ENCODE measurements at places on chromosomes 5 and 9. TPM values are rescaled to one million over a fixed set of nuclear protein-coding genes. Genes with fewer than 3 reads are reported as not detected.

DNA sequence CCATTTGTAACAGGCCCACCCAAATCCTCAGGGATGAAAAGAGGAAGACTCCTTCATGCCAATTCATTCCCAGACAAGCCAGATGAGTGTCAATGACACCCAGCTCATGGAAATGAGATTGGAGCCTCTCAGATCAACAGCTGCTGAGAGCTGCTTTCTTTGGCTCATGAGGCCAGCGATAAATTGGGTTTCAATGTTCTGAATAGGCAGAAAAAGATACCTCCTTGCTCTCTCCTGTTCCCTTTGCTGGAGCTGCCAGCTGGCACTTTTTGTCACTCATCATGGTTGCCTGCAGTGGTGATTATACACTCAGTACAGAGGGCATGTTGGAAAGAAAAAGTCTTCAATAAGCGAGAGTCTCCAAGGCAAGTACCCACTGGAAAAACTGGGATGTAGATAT lies 47.1 kb downstream of the SH3RF2 start:
- DNase-seq = no peak

DNA sequence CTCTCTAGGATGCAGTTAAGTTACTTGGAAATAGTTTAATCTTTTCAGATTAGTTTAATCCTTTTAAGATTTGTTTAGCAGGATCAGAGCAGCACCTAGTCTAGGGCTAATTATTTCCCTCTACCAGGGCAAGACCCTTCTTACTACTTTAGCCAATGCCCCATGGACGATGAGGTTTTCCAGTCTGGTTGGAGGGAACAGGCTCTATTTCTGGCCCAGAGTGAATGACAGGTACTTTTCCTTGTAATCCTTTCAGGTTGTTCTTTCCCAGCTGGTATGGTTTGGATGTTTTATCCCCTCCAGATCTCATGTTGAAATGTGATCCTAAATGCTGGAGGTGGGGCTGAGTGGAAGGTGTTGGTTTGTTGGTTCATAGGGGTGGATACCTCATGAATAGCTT lies 27.2 kb downstream of the PTTG1 start:
- no peak for DNase-seq

- DNase-seq = no peak
Measured at GRCh38 chr9:14106699-14107098, 207.2 kb downstream of the NFIB start.

- DNase-seq = no peak
Measured at GRCh38 chr9:129330711-129331492, 152.8 kb upstream of the IER5L start.

DNA sequence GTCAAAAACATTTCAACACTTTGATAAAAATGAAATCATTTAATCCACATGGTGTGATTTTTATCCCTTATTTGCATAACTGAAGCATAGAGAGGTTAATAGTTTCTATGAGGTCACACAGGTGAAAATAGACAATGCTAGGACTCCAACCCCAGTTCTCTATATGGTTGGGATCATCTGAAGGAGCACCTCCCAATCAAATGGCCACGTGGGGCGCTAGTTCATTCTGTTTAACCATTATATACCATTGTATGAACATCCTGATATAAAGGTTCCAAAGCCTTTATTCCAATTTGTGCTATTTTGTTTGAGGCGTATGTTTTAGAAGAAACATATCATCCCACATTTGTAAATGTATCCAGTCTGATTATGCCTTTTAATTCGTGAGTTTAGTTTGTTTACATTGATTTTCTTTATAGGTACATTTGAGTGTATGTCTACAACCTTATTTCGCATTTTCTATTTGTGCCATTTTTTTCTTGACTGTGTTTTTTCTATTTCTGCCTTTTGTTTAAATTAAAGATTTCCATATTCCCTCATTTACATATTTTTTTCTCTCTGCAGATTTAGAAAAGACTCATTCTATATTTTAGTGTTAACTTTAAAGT lies 1092.0 kb downstream of the MAT2B start:
- DNase-seq = no peak

- DNase-seq = no peak
Measured at GRCh38 chr9:128409450-128409849, 11.2 kb upstream of the CERCAM start.

- no peak for DNase-seq
Measured at GRCh38 chr5:169895926-169896325, 84.4 kb downstream of the INSYN2B start.

GRCh38 chr5:53424686-53425615 lies 55.5 kb upstream of the FST start:
- DNase-seq = no peak

DNA sequence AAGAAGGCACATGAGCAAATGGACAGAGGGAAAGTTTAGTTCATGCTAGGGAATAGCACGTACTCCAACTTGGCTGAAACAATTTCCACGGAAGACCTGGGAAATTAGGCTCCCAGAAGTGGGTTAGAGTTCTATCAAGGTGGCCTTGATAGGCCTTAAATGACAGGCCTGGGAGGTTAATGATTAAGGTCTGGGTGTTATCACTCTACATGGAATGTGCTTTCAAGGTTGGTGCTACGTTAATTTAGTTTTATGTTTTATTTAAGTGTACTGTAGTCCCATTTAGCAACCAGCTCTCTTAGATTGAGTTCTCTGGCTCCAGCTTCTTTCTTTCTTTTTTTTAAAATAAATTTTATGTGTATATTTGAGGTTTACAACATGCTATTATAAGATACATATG lies 121.4 kb upstream of the MEF2C start:
- DNase-seq = no peak

DNA sequence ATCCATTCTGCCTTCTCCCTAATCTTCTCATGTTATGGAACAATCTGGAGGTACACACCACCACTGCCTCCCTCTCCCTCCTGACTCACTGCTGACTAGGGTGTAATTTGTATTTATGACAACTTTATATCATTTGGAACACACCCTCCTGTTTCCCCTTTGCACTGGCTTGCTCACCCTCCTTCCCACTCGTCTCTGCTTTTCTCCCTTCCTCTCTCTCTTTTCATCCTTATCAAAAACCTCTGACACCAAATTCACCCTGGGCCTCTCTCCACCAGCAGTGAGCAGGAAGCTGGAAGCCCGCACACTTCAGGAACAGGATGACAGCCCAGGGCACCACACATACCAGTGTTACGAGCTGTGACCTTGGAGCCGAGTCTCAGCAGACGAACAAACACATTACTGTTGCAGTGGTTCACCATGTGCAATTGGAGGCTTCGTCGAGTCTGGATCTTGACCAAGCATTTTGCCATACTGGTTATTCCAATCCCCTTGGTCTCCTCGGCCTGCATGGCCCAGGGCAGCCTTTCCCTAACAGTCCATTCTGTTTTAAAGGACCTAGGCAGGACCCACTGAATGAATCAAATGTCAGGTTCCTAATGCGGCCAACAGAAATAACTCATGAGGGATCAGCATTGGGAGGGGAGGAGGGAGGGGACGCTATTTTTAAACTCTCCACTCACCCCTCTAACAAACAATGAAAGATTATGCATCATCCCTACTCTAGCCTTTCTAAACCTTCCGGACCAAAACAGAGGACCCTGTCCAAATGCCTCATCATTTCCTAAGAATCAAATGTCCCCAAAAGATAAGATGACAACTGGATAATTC lies 203.9 kb upstream of the RASEF start:
- no peak for DNase-seq

DNA sequence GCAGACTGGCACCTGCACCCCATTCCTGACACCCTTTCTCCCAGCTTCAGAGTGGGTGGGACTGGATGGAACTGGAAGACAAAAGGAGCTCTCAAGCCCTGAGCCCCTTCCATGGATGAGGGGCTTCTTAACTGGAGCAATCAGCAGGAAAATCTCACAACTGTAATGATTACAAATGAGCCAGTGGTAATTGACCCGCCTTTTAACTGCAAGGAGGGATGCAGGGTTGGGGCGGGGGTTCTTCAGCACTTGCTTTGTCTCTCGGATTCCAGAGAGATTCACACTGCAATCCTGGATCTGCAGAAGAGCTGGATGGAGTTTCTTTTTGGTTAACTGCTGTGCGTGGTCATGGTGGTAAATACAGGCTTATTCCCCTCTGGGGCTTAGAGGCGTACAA lies 160.1 kb upstream of the SHB start:
- DNase-seq = no peak

GRCh38 chr5:150044712-150045111 lies 41.6 kb downstream of the CSF1R start:
- DNase-seq = no peak

- no peak for DNase-seq
Measured at GRCh38 chr5:108639366-108639765, 108.3 kb upstream of the FER start.

DNA sequence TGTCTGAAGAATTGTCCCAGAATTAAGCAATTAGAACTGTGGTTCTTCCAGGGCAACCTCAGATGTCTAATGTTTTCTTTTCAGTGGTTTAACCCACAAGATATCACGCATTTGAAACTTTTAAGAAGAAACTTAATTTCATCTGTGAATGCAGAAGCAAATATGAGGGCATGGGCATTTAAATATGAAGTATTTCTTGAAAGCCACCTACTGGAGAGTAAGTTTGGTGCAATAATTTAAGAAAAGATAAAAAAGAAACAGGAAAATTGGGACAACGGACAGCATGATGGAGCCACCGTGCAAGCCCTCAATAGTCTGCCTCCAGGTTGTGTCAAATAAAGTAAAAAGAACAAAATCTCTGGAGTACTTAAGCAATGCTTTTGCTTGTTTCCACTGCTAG lies 1.2 kb upstream of the CAPSL start:
- no peak for DNase-seq

- no peak for DNase-seq
Measured at GRCh38 chr9:6271508-6272228, 56.1 kb downstream of the IL33 start.

DNA sequence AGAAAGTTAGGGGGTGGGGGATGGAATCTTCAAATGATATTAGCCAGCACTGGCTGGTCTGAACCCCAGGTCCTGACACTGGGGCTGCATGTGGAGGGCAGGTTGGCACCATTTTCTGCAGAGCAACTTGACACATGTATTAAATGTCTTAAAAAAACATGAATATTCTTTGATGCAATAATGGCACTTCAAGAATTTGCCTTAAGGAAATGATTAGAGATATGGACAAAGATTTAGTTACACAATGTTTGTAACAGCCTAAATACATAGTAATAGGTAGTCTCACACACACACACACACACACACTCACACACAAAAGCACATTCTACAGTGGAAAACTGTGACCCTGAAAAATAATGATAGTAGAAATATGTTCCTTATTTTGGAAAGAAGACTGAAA lies 3.6 kb downstream of the SVEP1 start:
- DNase-seq = no peak

- no peak for DNase-seq
Measured at GRCh38 chr5:79488775-79489174, 25.2 kb downstream of the HOMER1 start.

DNA sequence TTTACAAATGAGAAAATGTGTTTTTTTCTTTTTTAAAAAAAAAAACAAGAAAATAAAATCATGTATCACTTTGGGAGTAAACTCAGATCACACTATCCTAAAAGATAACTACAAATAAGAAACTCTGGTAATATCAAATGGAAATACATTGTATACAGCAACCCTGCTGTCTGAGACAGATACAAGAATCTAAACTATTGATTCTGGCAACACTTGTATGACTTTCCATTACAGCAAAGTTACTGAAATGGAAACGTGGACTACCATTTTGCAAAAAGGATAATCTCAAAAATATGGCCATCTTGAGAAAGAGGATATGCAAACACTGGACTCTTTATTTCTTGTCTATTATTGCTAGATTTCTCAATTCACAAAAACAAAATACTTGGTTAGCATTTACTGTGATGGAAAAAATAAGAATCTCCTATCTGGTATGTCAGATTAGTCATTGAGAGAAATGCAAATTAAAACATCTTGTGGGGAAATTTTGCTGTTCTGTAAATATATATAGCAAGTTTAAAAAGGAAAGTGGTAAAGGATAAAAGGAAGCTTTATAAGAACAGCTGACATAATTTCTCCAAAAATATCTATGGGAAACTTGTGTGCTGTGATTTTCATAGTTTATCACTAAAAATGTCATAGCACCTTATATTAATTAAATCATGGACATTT lies 112.9 kb upstream of the FER start:
- no peak for DNase-seq

DNA sequence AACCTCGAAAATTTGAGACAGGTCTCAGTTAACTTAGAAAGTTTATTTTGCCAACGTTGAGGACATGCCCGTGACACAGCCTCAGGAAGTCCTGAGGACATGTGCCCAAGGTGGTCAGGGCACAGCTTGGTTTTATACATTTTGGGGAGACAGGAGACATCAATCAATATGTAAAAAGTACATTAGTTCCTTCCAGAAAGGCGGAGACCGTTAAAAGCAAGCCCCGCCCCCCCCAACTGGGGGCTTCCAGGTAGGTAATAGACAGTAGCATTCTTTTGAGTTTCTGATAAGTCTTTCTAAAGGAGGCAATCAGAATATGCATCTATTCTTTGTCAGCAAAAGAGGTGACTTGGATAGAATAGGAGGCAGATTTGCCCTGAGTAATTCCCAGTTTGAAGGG lies 599 bp upstream of the MOCS2 start:
- DNase-seq = no peak

Gene TOR1B
- 28.6 TPM for total RNA-seq

Gene C6
- total RNA-seq = not detected

Gene TAF11L11
- total RNA-seq = not detected

Gene CCNJL
- not detected for total RNA-seq
